ENCODE measurements at places on chromosomes 16 and 17.

- DNase-seq, result no peak
Measured at GRCh38 chr17:82564241-82564640, 44.7 kb downstream of the FOXK2 start.

DNA sequence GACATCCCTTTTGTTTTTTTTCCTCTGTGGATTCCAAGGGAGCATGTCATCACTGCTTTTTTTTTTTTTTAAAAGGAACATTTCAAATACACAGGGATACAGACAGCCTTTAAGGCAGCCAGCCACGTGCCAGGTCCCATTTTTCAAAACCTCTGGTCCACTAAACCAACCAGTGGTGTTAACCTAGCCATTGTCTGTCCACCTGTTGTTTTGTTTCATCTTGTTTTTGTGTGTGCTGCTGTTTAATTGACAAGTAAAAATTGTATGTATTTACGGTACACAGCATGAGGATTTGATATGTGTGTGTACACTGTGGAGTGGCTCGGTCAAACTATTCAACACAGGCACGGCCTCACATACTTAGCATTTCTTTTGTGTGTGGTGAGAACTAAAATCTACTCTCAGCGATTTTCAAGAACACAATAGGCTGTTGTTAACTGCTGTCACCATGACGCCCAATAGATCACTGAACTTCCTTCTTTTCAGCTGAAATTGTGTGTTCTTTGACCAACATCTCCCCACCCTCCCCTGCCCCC lies 19.2 kb downstream of the TMEM114 start:
- no peak for DNase-seq

- no peak for DNase-seq
Measured at GRCh38 chr17:37885136-37885535, 39.1 kb upstream of the TBC1D3K start.

DNA sequence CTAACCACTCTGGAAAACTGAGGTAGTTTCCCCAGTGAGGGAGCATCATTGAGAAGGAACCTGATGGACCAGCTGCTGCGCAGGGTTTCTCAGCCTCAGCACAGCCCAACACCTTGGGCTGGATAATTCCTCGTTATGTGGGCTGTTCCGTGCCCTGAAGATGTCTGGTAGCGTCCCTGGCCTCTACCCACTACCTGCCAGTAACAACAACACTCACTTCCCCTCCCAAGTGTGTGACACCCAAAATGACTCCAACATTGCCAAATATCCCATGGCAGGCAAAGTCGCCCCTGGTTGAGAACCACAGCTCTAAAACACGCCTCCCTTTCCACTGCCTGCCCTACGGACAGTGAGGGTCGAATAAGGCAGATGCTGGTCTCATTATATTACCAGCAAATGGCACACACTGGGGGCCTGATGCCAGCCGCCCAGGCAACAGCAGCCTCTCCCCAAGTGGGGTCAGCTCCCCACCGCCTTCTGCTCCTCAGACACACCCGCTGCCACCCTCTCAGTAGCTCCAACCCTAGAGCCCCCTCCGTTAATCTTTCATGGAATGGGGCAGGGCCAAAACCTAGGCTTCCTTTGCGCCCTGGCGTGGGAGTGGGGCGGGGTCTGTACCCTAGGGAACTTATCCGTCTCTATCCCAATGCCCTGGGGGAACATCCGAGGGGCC lies 1.0 kb downstream of the RHBDF2 start:
- DNase-seq, result no peak

DNA sequence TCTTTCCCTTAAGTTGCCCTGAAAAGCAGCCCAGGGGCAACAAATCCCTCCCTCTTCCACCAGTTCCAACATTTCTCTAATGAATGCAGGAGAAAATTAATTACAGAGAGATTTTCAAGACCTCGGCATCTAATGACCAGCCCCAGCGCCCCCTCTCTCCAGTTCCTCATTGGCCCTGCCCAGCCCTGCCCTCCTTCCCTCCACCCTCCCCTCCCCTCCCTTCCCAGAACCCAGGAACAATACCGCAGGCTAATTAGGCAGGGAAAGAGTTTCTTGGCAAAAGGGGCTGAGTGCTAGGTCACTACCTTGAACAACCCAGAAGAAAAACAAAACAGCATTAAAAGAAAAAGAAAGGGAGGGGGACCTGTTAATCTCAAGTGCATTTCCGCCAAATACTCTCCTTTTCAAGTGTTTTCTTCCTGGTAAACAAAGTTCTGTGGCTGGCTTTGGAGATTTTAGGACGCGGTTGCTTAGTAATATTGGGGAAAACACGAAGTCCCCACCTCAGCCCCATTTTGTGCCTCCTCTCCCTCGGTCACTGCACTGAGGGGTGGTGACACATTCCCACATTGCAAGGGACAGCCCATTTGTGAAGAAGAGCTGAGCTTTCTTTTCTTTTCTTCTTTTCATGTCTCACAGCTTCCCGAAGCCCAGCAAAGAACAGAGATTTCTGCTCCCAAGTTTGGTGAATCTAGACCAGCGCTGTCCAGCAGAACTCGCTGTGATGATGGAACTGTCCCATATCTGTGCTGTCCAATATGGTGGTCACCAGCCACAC lies 215.4 kb downstream of the SOX9 start:
- DNase-seq, result no peak

DNA sequence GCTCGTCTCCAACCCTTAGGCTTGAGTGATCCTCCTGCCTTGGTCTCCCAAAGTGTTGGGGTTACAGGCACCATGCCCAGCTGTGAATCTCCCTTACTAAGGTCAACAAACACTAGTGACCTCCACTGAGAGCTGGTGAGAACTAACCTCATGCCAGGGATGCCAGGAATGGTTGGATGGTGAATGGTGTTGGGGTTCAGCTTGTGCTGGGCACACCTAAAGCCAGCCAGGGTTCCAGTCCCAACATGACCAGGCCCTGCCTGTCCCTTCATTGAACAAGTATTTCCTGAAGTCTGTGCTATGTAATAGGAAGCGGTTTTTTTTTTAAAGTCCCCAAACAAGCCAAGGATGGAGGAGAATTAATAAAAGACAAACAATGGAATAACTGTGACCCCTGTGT lies 56.0 kb upstream of the TOB1 start:
- no peak for DNase-seq

DNA sequence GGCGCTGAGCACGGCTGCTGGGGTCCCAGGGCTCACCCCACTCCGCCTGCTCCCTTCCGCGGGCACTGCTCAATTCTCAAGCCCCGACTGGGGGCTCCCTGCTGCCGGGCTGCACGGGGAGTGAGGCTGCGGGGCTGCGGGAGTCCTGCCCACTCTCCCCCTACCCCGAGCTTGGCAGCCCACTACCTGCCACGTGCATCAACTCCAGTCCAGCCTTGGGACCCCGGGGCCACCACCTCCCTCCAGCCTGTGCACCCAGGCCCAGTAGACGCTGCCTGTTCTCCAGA lies 43.3 kb upstream of the SSTR5 start:
- DNase-seq, result no peak

DNA sequence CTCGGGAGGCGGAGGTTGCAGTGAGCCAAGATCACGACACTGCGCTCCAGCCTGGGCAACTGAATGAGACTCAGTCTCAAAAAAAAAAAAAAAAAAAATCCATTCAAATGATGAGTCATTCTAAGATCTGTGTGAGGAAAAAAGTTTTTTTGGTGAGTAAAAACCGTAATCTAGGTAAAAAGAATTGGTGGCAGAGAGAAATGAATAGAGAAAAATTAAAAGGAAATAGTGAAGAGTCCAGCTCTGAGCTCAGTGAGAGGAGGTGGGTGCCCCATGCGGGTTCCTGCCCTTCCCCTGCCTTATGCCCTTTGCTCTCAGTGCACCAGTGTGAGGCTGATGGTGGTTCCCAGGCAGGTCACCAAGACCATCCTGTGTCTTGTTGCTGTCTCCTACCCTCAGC lies 20.9 kb downstream of the GAN start:
- DNase-seq, result no peak

DNA sequence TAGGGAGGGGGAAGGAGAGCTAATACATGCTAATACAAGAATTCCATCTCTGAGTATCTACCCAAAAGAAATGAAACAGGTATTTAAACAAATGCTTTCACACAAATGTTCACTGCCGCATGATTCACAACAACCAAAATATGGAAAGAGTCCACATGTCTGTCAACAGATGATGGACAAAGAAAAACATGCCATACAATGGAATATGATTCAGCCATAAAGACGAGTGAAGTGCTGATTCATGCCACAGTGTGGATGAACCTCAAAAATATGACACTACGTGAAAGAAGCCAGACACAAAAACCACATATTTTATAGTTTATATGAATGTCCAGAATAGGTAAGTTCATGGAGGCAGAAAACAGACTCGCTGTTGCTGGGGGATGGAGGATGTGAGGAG lies 321.4 kb downstream of the FOXL1 start:
- DNase-seq, result no peak

DNA sequence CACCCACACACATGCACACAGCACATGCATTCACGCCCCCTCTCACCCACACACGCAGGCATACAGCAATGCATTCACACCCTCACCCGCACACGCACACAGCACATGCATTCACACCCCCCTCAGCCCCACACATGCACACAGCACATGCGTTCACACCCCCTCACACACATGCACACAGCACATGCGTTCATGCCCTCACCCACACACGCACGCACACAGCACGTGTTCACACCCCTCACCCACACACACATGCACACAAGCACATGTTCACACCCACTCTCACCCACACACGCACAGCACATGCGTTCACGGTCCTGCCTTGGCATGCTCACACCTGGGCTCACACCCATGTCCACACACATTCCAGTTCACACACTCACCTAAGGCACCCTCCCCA lies 64.2 kb downstream of the ENGASE start:
- no peak for DNase-seq

DNA sequence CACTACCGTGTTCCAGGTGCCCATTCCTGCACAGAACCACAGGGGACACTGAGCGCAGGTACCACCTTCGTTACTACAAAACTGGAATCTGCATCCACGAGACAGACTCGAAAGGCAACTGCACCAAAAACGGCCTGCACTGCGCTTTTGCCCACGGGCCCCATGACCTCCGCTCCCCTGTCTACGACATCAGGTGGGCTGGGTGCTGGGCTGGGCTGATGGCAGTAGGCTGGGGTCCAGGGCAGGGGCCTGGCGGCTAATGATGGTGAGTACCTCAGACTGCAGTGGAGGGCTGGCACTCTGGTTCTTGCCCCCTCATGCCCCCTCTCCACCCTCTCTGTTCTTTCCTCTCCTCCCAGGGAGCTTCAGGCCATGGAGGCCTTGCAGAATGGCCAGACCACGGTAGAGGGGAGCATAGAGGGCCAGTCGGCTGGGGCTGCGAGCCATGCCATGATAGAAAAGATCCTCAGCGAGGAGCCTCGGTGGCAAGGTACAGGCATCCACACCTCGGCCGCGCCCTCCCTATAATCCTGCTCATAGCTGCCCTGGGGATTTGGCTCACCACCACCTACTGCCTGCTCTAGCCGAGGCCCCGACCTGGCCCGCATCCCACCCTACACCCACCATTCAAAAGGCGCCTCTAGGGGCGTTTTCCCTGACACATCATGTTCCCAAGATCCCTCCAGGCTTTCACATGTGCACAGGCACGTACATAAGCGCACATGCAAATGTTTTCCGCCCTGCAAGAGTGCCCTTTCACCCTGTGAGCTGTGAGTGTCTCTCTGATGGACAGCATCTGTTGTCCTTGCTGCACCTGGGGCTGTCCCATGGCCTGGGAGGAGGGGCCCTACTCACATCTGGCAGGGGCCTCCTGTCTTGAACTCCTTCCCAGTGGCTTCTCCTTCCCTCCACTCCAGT lies 27.7 kb downstream of the UNK start:
- no peak for DNase-seq

DNA sequence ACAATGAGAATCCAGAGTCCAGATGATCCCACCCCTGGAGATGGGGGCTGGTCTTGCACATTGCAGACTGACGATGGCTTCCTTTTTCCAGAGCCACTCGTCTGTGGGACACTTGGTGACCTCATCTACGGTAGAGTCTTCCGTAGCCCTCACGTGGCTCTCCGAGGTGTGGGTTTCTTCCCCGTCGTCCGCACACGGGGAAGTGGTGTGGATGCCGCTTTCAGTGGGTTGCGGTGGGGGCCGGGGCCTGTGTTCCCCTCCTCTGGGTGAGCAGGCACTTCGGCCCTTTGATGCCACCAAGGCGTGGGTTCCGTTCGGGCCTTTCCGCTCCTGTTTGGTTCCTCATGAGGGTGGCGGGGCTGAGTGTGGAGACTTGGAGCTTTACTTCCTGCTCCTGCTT lies 21.4 kb downstream of the BAIAP2 start:
- no peak for DNase-seq

DNA sequence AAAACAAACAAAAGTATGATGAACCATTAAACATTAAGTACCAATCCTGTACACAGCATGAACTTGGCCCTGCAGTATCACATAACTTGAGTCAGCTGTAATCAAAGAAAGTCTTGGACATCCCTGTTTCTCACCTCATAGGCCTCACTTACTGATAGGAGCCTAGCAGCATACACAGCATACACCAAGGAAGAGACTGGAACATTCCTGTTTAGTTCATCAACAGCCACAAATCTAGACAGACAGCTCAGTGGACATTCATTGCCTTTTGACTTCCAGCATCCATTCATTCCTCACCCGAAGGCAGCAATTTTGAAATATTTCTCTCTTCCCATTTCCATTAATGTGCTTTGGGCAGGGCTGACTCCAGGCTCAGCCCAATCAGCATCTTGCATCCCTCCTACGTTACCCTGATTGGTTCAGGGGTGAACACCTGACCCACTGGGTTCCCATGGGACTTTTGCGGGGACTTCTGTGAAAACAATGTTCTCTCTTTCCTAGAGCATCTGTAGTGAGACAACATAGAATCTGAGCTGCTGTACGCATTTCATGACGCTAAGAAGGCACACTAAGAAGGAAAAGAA lies 336.7 kb upstream of the ZFHX3 start:
- no peak for DNase-seq

DNA sequence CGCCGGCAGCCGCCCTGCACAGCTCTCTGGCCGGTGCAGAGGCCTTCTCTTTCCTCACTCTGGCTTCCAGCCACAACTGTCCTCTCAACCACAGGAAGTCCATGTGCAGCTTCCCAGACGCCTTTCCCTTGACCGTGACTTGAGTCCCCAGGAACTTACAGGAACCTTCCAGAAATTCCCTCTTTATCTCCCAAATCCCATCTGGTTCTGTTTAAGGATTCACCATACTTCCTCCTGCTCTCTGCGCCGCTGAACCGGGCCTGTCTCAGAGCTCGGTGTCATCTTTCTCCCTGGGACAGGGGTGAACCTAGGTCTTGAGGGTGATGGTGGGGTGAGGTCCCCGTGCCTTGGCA lies 65.2 kb upstream of the ZNF469 start:
- DNase-seq, result no peak

Data from ovary (tissue), 10 donors.